Nephron progenitor cell (in vitro differentiated cells): ENCODE measurements at places on chromosomes 1 and 21.

DNA sequence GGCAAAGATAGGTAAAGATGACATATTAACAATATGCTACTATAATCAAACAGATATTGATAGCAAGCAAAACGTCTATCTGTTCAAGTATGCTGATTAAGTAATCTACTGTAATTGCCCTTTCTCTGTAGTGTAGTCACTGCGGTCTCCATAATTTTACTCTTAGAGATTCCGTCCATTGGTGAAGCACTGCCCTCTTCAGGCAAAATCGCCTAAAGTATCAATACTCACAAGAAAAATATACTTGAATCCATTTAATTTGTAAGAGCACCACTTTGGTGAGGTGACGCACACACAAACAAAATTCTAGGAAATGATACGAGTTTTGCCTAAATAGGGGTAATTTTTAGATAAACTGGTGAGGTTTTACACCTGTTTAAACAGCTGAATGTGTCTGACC is 434.6 kb upstream of the CHRM3 start:
- H3K4me1 ChIP-seq = peaks cover 5% of the 10 kb centered on the region
- H3K27me3 ChIP-seq = no peaks in the 10 kb centered on the region
- no peak overlapping the region for H3K4me3 ChIP-seq
- H3K36me3 ChIP-seq = no peaks in the 10 kb centered on the region
- H3K27ac ChIP-seq = no peak overlapping the region
- DNase-seq = peak; percentile 22

DNA sequence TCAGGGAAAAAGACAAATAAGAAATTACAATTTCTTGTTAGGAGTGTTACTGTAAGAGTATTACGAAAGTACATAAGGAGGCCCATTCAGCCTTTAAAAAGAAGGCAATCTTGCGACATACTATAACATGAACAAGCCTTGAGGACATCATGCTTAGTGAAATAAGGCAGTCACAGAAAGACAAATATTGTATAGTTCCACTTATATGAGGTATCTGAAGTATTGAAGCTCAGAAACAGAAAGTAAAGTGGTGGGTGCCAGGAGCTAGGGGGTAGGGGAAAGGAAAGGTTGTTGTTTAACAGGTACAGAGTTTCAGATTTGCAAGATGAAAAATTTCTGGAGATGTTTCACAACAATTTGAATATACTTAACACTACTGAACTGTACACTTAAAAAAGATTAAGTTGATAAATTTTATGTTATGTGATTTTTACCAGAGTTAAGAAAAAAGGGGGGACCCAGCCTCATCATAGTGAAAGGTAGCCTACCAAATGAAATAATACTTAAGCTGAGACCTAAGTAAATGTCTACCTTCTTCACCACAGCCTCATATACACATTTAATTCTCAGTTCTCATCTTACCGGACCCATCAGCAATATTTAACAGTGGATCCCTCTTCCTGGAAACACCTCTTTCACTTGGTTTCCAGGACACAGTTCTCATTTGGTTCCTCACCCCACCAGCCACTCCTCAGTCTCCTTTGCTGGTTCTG is 19.5 kb downstream of the USP24 start:
- H3K27me3 ChIP-seq = no peaks in the 10 kb centered on the region
- H3K4me1 ChIP-seq = no peaks in the 10 kb centered on the region

GRCh38 chr1:21511579-21512522 is 2.6 kb downstream of the ALPL start:
- no peak for DNase-seq
- no peak overlapping the region for H3K27ac ChIP-seq
- peaks cover 44% of the 10 kb centered on the region for H3K4me1 ChIP-seq
- peaks cover 27% of the 10 kb centered on the region for H3K27me3 ChIP-seq
- H3K36me3 ChIP-seq = no peaks in the 10 kb centered on the region
- no peak overlapping the region for H3K4me3 ChIP-seq

DNA sequence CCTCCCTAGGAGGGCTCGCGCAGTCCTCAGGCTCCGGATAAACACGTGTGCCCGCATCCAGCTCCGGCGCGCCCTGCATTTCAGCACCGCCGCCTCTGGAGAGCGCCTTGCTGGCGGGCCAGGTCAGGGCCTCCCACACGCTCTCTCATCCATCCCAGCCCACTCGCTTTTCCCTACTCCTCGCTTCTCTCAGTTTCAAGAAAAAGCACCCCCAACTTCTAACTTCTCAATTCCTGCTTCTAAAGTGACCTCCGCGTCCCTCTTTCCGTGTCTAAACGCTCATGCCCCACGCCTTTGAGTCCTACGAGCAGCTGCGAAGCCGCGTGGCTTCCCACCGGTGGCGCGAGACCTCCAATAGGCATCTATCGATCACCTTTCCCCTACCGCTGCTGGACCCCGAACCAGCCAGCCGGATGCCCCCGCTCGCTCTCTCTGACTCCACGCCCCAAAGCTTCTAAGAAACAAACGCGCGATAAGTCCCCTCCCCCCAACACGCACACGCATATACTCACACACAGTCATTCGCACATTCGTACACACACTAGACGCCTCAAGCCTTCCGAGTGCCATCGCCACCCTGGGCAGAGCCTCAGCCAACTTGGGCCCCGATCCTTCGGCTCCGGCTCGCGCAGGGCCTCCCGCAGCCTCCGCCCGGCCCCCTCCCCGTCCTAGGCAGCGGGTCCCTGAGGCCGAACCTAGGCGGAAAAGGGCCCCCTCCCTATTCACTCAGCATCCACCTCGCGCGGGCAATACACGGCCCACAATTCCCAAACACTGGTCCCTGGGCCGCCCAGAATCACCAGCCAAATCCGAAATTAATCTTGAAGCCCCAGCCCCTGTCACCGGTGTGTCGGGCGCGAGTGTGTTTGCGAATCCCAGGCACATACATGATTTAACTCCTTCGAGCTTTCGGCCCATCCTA is 1.1 kb downstream of the NMNAT2 start:
- H3K27ac ChIP-seq = no peak overlapping the region
- no peaks in the 10 kb centered on the region for H3K36me3 ChIP-seq
- H3K4me3 ChIP-seq = peak overlapping the region; percentile 83
- peak; percentile 92 for DNase-seq

- DNase-seq = no peak
- peaks cover 63% of the 10 kb centered on the region for H3K4me1 ChIP-seq
- no peaks in the 10 kb centered on the region for H3K27me3 ChIP-seq
- peaks cover 59% of the 10 kb centered on the region for H3K36me3 ChIP-seq
Measured at GRCh38 chr1:247336390-247336789, 4.7 kb upstream of the ZNF496 start.

DNA sequence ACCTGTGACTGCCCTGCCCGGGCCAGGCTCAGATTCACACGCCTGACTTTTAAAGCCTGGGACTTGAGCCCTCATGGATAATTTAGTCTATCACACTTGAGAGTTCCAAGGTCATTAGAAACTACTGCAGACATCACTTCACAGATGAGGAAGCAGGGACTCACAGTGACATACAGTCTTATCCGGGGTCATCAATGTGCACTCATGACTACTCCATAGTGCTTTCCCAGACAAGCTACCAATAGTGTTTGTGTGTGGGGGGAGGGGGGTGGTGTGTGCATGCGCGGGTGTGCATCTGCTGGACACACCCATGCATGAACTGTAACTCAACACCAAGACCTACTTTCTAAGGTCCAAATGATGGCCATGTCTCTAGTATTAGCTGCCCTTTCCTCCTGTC is 16.1 kb upstream of the SLC5A9 start:
- H3K4me1 ChIP-seq = peaks cover 15% of the 10 kb centered on the region
- H3K4me3 ChIP-seq = no peak overlapping the region
- no peak for DNase-seq
- no peak overlapping the region for H3K27ac ChIP-seq
- no peaks in the 10 kb centered on the region for H3K36me3 ChIP-seq

DNA sequence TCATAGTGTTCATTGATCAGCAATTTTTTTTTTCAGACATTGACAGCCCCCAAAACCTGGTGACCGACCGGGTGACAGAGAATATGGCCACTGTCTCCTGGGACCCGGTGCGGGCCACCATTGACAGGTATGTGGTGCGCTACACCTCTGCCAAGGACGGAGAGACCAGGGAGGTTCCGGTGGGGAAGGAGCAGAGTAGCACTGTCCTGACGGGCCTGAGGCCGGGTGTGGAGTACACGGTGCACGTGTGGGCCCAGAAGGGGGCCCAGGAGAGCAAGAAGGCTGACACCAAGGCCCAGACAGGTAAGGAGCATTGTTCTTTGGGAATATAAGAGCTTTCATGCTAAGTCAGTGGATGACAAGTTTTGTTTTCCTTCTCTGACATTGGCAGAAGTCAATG is 49.3 kb downstream of the TNN start:
- H3K4me3 ChIP-seq = no peak overlapping the region
- H3K4me1 ChIP-seq = no peaks in the 10 kb centered on the region
- no peaks in the 10 kb centered on the region for H3K27me3 ChIP-seq
- DNase-seq = no peak

- no peak overlapping the region for H3K27ac ChIP-seq
- no peak for DNase-seq
- H3K4me1 ChIP-seq = peaks cover 13% of the 10 kb centered on the region
- H3K4me3 ChIP-seq = no peak overlapping the region
Measured at GRCh38 chr21:25942135-25942534, 207.4 kb downstream of the GABPA start.

GRCh38 chr1:91099746-91100621 is 78.1 kb upstream of the ZNF644 start:
- DNase-seq = no peak
- no peak overlapping the region for H3K4me3 ChIP-seq
- H3K27me3 ChIP-seq = no peaks in the 10 kb centered on the region
- no peaks in the 10 kb centered on the region for H3K36me3 ChIP-seq
- H3K27ac ChIP-seq = no peak overlapping the region

GRCh38 chr1:151982300-151983005 is 11.2 kb downstream of the S100A10 start:
- peak overlapping the region; percentile 41 for H3K27ac ChIP-seq
- peaks cover 26% of the 10 kb centered on the region for H3K4me1 ChIP-seq
- H3K4me3 ChIP-seq = no peak overlapping the region
- no peak for DNase-seq

DNA sequence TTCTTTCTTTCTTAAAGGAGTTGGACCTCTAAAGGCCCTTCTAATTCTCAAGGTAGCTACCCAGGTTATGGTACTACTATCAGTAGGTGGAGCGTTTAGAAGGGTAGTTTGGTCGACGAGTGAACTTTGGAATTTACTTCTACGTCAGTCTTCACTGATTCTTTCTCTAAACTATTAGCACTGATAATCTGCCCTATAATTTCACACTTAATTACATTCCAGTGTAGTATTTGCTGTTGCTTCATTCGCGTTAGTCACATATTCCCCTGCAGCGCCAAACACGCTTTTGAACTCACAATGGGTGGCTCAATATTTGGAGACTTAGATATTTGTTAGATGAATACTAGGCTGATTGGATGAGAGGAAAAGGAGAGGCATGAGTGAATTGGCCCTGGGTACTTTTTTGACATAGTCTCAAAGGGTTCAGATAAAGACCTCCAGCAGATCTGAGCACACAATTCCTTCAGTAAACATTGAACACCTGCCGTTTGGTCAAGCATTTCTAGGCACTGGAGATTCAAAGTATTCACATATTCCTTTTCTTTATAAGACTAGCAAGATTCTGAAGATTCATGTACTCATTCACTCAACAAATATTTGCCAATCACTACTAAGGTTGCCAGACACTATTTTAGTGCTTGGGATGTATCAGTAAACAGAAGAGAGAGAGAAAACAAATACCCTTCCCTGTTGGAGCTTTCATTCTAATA is 929 bp upstream of the FOXJ3 start:
- DNase-seq = no peak
- peaks cover 10% of the 10 kb centered on the region for H3K36me3 ChIP-seq
- peak overlapping the region; percentile 86 for H3K4me3 ChIP-seq
- H3K27ac ChIP-seq = peak overlapping the region; percentile 90

- H3K36me3 ChIP-seq = no peaks in the 10 kb centered on the region
- no peak overlapping the region for H3K4me3 ChIP-seq
- no peak overlapping the region for H3K27ac ChIP-seq
- no peaks in the 10 kb centered on the region for H3K27me3 ChIP-seq
- H3K4me1 ChIP-seq = no peaks in the 10 kb centered on the region
Measured at GRCh38 chr1:80450711-80451110, 1350.0 kb upstream of the ADGRL2 start.

DNA sequence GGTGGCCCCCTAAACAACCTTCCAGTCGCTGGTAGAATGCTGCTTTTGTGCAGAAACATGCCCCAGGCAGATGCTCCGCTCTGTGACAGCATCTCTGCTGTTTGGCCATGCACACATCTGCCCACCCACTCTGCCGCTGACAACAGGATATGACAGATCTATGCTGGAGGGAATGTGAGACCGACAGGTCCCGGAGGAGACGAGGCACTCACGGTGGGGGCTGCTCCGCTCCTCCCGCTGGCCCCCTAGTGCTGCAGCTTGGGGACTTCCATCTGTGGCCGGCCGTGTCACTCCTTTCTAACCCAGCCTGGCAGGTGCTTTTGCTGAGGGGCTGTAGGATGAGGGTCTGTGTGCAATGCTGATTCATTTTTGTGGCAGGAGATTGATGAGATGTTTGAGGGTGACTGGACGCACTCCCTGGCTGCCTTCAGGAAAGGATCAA is 49.1 kb upstream of the DMRTB1 start:
- H3K27ac ChIP-seq = no peak overlapping the region
- peak; percentile 37 for DNase-seq
- H3K36me3 ChIP-seq = no peaks in the 10 kb centered on the region
- no peak overlapping the region for H3K4me3 ChIP-seq
- H3K4me1 ChIP-seq = peaks cover 50% of the 10 kb centered on the region

DNA sequence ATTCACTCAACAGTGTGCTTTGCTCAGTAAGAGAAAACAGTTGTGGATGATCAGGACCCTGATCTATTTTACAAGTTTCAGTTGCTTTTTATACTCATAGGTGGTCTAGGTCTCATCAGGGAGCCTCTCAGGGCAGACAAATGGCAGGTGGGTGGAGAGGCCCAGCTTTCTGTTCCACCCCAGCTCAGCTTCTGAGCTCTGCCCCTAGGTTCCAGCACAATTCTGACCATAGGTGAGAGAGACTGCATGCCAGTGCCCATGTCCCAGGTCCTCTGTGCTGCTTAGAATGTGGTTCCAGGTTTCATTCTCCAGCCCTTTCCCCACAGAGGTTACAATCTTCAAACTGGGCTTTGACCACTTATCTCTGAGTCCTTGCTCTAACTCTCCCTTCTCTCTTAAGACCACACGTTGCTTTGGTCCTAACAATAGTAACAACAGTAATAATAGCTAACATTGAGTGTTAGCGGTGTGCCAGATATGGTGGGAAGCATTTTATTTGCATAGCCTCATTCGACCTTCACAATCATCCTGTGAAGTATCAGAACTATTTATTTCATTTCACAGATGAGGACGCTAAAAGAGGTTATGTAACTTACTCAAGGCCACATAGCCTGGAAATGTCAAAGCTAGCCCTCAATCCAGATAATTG is 19.6 kb upstream of the DUSP10 start:
- no peak overlapping the region for H3K27ac ChIP-seq
- H3K4me1 ChIP-seq = peaks cover 8% of the 10 kb centered on the region
- peaks cover 4% of the 10 kb centered on the region for H3K27me3 ChIP-seq
- H3K4me3 ChIP-seq = no peak overlapping the region
